ENCODE measurements at places on chromosomes 7 and 10.

DNA sequence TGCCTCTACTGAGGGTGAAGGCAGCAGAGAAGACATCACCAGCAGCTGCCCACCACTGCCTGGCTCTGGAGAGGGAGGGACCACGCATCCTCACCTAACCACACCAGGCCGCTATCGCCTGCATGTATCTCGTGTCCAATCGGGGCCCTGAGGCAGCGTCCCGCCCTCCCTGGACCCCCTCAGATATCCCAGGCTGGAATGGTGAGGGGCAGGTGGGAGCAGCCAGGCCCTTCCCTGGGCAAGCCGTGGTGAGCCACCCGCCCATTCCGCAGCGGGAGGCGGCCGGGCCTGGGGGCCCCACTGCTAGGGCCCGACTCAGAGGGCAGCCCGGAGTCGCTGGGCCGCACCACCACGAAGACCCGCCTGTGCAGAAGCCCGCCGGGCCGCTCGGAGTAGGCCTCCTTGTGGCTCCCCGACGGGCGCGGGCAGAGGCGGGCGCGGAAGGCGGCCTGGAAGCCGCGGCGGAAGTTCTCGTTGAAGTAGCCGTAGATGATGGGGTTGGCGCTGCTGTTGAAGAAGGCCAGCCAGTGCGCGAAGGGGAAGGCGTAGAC lies 21.6 kb upstream of the PPA1 start:
- DNase-seq, result no peak

DNA sequence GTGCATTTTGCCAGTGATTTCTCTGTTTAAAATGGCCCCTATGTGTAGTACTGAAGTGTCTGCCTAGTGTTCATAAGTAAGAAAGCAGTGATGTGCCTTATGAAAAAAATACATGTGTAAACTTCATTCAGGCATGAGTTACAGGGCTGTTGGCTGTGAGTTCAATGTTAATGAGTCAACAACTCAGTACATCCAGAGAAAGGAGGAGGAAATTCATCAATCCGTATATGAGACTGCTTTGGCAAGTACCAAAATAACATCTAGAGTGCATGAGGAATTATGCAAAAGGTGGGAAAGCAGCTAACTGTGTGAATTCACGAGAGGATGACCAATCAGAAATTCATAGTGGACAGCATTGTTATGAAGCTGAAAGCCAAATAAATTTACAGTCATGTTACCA lies 255.6 kb downstream of the ZEB1 start:
- no peak for DNase-seq

DNA sequence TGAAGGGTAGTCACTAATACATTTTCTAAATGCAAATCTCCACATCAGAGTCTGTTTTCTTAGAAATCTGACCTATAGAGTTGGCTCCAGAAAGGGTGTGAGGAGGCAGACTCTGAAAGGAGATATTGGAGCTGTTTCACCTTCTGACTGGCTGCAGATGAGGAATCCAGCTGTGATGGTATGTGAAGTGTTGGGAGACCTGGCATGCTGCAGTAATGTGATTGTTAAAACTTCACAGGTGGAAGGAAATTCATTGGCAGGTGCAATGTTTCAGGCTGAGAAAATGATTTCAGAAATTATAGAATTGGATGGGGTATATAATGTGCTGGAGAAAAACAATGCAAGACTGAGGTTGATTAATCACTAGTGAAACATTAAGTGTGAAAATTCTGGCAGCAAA lies 1134.0 kb upstream of the LRRN3 start:
- no peak for DNase-seq

GRCh38 chr10:125472010-125472607 lies 210.9 kb downstream of the TEX36 start:
- DNase-seq, result no peak

GRCh38 chr10:1127629-1128028 lies 71.4 kb downstream of the WDR37 start:
- no peak for DNase-seq

GRCh38 chr7:40500219-40500618 lies 365.4 kb downstream of the SUGCT start:
- DNase-seq, result no peak

DNA sequence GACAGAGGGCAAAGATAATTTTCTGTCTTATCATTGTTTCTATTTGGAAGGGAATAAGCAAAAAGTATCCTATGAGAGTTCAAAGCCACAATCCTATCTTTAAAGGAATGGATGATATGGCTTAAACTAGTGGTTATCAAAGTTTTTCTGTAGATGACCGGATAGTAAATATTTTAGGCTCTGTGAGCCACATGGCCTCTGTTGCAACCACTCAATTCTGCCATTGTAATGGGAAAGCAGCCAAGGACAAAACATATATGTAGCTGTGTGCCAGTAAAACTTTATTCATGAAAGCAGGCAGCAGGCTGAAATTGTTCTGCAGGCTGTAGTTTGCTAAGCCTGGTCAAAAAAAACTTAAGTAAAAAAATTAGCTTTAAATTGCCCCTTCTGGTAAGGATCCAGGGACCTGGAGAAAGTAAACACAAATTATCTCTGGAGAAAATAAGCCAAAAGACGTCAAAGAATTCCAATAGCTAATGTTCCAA lies 73.3 kb downstream of the THSD7A start:
- DNase-seq, result no peak

Data from NCI-H774 (cell line).